ENCODE measurements at places on chromosomes 7 and 10.

GRCh38 chr7:158804335-158804734 is 25.0 kb downstream of the ESYT2 start:
- DNase-seq = no peak

- DNase-seq = peak; percentile 52
Measured at GRCh38 chr7:78970440-78970916, 483.0 kb downstream of the MAGI2 start.

DNA sequence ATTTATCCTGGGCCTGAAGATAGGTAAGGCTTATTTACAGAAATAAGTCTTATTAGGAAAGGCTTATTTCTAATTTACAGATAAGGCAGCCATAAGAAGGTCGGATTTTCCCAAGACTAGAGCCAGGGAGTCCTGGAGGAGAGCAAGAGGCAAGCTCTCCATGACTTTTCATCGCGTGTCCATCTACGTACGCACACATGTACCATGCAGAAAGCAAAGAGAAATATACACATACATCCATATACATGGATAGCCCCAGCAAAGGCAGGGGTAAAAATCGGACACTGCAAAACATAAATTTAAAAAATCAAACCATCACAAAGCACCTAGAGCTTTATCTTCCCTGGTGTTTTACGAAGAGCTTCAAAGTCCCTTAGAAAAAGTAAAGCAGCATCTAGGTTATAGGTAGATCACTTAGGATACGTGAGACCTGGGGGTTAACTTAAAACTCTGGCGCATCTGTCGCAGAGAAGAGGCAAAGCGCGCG is 25.8 kb upstream of the ZRANB1 start:
- DNase-seq = no peak

- DNase-seq = peak; percentile 24
Measured at GRCh38 chr7:114048386-114049235, 129.8 kb upstream of the PPP1R3A start.

DNA sequence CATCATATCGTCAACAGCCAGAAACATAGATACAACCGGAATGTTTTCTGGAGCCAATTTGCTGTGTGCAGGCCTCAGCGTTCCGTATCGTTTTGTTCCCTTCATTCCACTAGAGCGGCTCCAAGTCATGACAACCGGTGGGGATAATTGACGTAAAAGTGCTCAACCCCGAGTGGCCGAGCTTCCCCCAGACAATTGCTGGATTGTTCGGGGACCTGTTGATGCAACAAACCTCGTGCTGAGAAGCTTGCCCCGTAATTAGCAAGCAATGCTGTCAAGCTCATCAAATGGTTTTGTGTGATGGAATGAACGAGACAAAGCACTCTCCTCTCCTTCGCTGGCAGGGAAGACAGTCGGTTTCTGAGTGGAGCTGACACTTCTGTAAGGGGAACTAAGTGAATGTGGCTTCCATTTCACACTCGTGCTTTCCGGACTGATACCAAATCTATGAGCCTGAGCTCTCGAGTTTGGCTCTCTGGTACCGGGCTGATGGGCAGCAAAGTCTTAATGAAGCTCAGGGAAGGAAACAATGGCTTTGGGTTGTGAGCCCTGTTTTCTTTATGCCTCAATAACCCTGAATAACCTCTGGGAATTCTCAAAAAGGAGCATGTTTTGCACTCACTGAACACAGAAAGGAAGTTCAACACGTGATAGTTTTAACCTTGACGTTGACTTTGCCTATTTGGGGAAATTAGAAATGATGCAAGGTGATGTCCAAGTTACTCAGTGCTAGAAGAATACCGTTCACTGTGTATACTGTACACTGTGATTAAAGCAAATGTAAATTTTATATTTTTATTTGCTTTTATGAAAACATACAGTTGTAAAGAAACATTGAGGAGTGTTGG is 220.5 kb downstream of the BAMBI start:
- DNase-seq = no peak

GRCh38 chr10:121698336-121698735 is 100.1 kb upstream of the FGFR2 start:
- no peak for DNase-seq

DNA sequence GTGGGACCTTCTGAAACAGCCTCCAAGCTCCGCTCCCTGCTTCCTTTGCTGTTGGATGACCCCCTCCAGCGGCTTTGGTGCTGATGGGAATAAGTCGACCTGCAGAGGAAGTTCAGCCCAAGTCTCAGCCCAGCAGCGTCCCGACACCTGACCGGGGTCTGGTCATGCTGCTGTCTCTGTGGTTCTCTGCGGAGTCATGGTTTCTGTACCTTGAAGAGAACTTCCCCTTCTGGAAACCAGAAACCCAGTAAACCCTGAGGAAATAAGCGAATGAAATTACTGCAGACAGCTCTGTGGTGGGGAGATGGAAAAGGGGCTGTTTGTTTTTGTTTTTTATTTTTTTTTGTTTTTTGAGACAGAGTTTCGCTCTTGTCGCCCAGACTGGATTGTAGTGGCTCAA is 18.3 kb upstream of the ZNF12 start:
- no peak for DNase-seq

DNA sequence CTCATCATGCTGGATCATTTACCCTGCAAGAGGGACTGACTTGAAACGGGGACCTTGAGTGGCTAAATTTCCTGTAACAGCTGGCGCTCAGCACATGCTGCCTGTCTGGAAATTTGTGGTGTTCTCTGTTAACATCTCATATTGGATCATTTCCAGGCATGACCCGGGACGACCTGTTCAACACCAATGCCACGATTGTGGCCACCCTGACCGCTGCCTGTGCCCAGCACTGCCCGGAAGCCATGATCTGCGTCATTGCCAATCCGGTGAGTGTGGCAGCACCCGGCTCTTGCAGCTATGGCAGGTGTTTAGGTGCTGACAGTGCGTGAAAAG is 9.9 kb downstream of the MDH2 start:
- no peak for DNase-seq

DNA sequence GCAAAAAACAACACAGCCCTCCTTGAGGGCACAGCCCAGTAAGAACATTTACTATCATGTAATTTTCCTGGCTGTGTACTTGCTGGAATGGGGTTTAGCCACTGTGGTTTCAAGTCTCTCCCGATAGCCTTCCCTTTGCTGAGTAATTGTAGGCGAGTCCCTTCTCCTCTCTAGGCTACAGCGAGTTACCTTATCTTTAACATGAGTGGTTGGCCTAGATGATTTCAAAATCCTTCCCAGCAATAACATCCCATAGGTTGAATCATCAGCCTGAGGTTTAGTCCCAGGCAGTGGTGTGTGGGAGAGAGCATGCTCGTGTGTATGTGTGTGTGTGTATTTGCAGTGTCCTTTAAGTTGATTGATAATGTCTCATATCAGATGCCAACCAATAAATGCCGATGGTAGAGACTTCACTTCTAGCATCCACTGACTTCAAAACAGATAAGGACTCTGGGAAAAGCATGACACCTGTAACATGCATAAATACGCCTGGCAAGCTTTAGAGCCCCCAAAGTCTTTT is 142.9 kb upstream of the ZMIZ1 start:
- peak; percentile 91 for DNase-seq

- DNase-seq = peak; percentile 59
Measured at GRCh38 chr10:69048103-69048502, 39.8 kb upstream of the SRGN start.

DNA sequence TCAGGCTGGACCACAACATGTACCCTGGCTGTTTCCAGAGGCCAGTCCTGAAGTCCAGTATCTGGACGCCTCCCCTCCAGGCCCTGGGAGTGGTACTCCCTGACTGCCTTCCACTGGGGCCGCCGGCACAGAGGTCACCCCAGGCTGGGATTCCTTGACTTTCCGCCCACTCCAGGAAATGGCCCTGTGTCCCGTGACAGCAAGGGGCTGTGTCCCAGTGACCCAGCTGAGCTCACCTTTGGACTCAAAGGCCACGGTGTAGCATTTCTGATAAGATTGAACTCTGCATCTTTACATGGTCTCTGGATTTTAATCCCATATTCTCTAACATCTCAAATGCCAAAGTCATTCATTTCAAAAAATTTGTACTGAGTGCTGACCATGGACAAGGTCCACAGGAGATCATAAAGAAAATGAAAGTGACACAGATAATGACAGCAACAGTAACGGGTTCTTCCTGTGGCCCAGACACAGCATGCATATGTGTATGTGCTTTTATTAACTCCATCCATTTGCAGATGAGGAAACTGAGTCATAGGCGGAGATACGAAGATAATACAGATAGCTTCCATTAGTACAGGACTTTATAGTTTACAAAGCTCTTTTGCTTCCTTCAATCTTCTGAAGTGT is 5.4 kb downstream of the ADAMTS14 start:
- DNase-seq = no peak

DNA sequence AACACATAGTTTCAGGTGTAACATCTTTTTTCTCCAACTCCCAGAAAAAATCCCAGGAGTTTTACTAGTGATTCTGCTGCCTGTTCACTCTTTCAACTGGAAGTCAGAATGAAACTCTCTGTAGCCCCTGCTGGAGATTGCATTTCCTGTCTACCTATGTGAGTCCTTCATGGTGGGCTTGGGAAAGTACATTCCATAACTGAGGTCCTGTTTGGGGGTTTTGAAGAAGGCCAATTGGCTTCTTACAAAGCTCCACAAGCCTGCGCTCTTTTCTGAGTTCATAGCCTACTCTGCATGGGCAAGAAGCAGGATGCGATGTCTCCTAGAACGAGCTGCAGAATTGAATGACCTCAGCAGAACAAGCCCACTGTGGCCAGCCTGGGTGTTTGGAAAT is 86.7 kb downstream of the LYZL2 start:
- DNase-seq = no peak

GRCh38 chr7:142746264-142746663 is 3.0 kb upstream of the PRSS1 start:
- no peak for DNase-seq

DNA sequence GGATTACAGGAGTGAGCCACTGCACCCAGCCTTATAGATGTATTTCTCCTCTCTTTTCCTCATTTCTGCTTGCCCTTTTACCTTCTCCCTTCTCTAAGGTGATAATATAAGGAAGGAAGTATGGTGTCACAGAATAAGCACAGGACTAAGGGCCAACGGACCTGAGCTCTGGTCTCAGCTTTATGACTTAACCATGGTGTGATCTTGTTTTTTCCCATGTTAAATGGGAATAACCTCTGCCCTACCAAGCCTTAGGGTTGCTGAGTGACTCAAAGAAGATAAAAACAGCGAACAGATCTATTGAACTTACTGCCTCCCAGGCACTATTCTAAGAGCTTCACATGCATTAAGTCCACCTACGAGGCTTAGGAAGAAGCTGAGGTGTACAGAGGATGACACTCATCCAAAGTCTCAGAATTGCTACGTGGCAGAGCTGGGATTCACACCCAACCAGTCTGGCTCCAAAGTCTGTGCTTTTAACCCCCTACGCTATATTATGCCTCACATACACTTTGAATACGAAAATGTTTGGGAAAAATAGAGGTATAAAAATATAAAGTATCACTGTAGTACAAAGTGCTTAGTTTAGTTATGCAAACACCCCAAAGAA is 5.6 kb downstream of the UROS start:
- no peak for DNase-seq

DNA sequence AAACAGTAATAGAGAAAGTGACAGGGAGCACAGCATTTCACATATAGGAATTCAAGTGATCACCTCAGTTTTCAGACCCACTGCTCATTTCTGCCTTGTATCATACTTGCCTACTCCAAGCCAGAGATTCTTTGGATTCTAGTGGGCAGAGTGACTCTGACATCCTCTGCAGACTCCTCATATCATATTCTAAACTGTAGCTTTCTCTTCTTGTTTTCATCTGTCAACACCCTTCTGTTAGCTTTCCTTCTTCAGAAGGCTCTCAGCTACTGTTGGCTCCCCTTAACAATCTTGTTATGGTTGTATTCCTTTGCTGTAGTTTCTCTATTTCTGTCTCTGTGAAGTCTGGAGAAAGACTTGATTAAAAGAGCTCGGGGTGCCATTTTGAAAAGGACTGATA is 120.5 kb downstream of the CTNNA3 start:
- DNase-seq = no peak

- DNase-seq = no peak
Measured at GRCh38 chr7:100969066-100969615, at the start of gene MUC12. Gene MUC12 (plus strand): TSS chr7:100969565. CDS start chr7:100969623, 58 bp downstream.

DNA sequence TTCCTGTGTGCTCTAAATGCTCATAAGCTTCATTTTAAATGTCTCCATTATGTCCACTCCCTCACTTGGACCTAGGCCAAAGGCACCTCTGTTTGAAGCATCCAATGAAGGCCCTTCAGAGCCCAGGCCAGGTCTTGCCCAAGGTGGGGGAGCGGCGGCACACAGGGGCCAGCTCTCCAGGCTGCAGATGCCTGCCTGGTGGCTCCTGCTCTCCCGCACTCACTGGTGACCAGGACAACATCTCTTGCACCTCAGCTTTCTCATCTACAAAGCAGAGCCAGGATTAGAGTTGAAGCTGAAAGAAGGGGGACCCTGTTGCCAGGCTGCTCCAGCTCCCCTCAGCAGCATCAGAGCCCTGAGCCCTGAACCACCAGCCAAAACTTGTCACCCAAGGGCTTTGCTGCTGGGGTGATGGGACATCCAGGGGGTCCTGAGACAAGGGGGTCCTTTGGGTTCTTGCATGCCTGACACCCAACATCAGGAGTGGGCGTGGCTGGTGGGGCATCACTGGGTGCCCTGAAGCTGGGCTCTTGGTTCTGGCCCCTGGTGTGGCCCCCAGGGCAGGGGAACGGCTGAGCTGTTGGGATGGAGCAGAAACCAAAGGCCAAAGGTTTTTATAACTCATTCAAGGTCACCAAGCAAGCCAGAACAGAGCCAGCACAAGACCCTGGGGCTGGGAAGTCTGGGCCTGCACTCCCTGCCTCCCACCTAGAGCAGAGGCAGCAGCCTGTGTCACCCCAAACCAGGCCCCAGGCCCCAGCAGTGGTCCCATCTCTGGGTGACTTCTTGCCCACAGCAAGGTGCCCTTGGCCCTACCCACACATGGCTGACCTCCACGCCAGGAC is 1.2 kb downstream of the NACAD start:
- no peak for DNase-seq

- no peak for DNase-seq
Measured at GRCh38 chr7:44530990-44531389, 10.1 kb downstream of the NPC1L1 start.

DNA sequence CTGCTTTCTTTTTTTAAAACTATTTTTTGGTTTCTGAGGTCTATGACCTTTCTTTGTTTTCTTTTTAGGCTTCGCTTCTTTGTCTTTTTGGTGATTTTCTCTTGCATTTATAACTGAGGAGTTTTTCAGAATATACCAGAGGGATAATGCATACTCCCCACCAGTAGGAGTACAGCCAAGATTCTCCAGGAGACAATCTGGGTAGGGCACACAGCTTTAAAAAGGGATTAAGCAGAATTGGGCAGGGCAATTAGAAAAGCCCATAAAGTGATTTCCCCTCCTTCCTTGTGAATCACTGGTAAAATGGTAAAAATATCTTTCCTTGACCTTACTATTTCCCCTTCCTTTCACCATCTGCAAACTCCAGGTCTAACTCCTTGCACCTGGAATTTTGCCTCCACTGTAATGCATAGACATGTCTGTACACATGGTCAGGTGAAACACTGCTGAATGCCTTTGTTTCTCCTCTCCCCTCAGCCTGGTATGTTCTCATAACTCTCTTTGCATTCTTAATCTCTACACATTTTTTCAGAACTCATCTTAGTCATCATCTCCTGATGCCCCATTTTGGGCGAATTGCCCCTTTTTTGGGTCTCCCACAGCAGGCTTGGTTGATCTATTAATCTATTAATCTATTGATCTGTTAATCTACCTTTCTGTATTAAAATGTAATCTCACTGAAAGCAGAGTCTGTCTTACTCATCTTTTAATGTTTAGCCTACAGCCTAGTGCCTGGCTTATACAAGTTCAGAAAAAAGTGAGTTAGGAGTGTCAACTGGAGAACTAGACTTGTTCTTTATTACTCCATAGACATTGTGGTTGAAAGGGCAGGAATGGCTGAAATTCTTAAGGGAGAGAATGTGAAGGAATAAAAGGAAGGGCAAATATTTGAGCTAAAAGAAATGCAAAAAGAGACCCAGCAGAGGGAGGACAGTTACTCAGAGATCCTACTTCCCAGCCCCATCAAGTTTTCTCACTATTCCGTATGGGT is 64.6 kb downstream of the MDFIC start:
- DNase-seq = no peak

Data from foreskin fibroblast (primary cell).